Transverse colon (tissue), 4 donors: ENCODE measurements at places on chromosomes 3 and 15. TPM values are rescaled to one million over a fixed set of nuclear protein-coding genes. Genes with fewer than 3 reads are reported as not detected.

DNA sequence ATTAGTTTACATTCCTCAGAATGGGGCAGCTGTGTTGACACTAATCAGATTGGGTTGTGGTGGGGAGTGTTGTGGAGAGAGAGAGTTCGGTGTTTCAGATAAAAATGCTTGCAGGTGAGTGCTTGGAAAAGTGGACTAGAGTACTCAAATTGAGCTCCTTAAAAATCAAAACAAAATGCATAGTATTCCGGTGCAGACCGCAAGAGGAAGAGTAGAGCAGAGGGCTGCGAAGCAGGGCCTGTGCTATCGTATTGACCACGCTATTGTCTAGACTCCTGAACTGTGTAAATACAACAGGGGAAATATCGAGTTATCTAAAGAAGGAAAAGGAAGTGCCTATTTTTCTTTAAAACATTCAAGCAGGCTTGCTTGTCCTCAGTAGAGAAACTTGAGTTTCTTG is 159.5 kb downstream of the TP63 start:
- no peak overlapping the region for H3K4me3 ChIP-seq
- H3K36me3 ChIP-seq: no peaks in the 10 kb centered on the region
- H3K27me3 ChIP-seq: no peaks in the 10 kb centered on the region
- H3K27ac ChIP-seq: no peak overlapping the region

DNA sequence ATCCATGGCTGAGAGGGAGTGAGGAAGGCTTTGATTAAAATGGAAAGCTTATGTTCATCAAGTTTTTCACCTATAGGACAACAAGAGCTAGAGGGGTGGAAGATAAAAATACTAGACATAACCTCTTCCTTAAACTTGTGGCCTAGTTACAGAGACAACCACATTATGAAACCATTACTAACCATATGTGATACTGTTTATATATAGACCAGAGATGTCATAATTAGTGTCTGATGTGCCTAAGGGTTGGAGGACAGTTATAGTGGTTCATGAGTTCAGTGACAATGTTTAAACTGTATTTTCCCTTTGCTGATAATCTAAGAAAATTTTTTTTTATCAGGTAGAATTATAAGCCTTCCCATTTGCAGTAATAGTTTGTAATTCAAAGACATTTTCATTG is 23.7 kb downstream of the PHLDB2 start:
- no peak for DNase-seq
- H3K4me3 ChIP-seq: no peak overlapping the region
- peak overlapping the region; percentile 35 for H3K27ac ChIP-seq
- H3K27me3 ChIP-seq: no peaks in the 10 kb centered on the region

GRCh38 chr15:81268881-81269601 is 54.9 kb downstream of the STARD5 start:
- no peaks in the 10 kb centered on the region for H3K36me3 ChIP-seq
- DNase-seq: no peak
- H3K27ac ChIP-seq: no peak overlapping the region
- H3K4me3 ChIP-seq: no peak overlapping the region

TPRA1 gene
- total RNA-seq: 29.8 TPM

GRCh38 chr3:107892955-107893624 is 197.7 kb downstream of the CD47 start:
- peaks cover 7% of the 10 kb centered on the region for H3K27me3 ChIP-seq
- no peaks in the 10 kb centered on the region for H3K36me3 ChIP-seq
- no peak for DNase-seq
- no peaks in the 10 kb centered on the region for H3K4me1 ChIP-seq

DNA sequence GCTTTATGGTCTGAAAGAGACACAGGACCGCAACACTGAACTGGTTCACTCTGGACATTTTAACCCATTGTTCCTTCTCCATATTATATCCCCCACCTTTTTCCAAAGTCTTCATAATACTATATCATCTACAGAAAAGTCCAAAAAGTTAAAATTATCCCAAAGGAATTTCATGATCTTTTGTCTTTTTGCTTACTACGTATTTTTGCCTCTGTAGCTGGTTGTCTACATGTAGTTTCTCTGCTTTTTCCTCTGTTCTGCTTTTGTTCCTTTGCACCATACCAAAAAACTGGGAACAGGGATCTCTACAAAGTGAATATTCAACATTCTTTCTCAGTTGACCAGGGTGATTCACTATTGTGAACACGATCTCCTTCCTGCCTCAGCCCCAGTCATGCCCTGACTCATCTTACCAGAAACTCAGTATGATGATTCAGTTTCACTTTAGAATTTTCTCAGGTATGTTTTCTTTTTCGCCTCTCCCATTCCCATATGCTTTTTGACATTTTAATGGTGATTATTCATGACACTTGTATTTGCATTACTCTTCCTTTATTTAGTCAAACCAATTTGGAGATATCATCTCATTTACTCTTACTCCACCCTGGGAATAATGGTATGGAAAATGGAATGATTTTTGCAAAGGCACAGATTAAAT is 14.5 kb downstream of the EMC4 start:
- peaks cover 22% of the 10 kb centered on the region for H3K36me3 ChIP-seq
- no peak overlapping the region for H3K27ac ChIP-seq
- no peaks in the 10 kb centered on the region for H3K27me3 ChIP-seq
- no peaks in the 10 kb centered on the region for H3K4me1 ChIP-seq
- no peak for DNase-seq

- no peak overlapping the region for H3K4me3 ChIP-seq
- DNase-seq: peak; percentile 46
- H3K36me3 ChIP-seq: no peaks in the 10 kb centered on the region
- H3K27ac ChIP-seq: peak overlapping the region; percentile 70
These were observed 19.4 kb upstream of the ACAP2 start for GRCh38 chr3:195462308-195462610.

GRCh38 chr3:73608456-73609314 is 16.1 kb downstream of the PDZRN3 start:
- no peaks in the 10 kb centered on the region for H3K36me3 ChIP-seq
- H3K27me3 ChIP-seq: no peaks in the 10 kb centered on the region
- DNase-seq: no peak
- H3K27ac ChIP-seq: peak overlapping the region; percentile 50
- H3K4me1 ChIP-seq: peaks cover 2% of the 10 kb centered on the region
- H3K4me3 ChIP-seq: no peak overlapping the region

NT5DC2 gene
- total RNA-seq: 5.5 TPM

DNA sequence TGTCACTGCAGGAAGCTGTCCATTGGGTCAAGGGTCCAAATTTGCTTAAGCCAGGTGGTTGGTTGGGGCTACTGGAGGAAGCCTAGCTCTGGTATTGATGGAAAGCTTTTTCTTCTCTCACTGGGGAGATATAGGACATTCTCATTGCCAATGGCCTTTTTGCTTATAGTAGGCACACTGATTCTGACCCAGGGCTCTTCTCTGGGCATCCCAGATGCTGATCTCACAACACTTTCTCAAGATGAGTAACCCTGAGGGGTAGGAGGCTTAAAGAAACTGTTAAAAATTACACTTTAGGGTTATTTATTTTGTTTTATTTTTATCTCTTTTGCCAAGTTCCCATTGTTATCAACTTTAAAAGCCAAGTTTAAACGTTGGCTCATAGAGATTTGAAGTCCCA is 337.8 kb downstream of the LRRC3B start:
- no peak overlapping the region for H3K27ac ChIP-seq
- DNase-seq: no peak
- H3K36me3 ChIP-seq: no peaks in the 10 kb centered on the region
- no peaks in the 10 kb centered on the region for H3K4me1 ChIP-seq

DNA sequence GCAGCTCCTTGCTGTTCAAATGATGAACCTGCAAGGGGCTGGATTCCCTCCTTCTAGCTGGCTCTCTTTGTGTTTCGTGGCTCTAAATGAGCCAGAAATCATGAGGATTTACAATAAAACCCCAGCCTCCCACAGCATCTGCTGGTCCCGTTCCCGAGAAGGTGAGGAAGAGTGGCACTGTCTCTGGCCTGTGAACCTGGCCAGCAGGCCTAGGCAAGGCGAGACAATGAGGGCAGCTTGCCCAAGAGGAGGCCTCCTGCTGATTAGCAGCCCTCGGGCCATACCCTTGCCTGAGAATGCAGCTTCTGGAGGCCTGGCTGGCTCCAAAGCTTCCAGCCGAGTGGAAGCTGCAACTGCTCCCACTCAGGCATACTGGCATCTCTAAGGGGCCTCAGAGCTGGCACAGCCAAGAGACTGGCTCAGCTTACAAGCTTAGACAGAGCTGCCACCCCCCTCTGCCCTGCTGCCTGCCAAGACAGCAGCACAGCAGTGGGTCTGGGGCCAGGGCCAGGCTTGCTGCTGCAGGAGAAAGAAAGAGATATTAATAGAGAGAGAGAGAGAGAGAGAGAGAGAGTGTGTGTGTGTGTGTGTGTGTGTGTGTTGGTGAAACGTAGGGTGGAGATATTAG is 76.5 kb downstream of the HMG20A start:
- peak; percentile 22 for DNase-seq
- peaks cover 29% of the 10 kb centered on the region for H3K4me1 ChIP-seq
- no peak overlapping the region for H3K4me3 ChIP-seq
- H3K27me3 ChIP-seq: no peaks in the 10 kb centered on the region

DNA sequence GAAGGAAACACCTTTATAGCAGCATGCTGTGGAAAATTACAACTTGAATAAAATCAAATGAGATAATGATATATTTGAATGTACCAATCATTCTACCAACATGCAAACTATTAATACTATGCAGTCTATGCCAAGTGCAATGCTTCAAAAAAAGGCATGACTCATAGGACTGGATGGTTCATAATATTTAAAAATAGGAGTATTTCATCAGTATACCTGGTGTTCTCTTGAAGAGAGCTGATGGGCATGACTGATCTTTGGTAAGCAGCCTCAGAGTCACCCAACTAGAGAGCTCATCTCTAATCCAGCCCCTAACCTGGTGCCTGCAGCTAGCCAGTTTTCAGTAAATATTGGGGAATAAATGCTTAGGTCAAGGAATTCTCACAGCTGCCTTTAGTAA is 434.7 kb upstream of the ARRDC4 start:
- DNase-seq: no peak
- no peaks in the 10 kb centered on the region for H3K4me1 ChIP-seq
- no peak overlapping the region for H3K27ac ChIP-seq
- H3K27me3 ChIP-seq: no peaks in the 10 kb centered on the region
- H3K36me3 ChIP-seq: no peaks in the 10 kb centered on the region

DNA sequence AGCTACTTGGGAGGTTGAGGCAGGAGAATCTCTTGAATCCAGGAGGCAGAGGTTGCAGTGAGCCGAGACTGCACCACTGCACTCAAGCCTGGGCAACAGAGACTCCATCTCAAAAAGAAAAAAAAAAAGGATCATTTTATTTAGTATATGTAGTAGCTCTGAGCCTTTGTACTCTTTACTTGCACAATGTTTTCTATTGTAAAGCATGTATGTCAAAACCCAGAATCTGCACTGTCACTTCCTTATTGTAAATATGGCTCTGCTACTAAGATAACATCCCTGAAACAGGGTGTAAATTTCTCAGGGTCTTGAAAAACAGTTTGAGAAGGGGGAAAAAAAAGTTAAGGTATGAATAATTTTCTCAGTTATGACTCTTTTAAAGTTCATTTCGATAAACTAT is 35.1 kb downstream of the SLMAP start:
- H3K27me3 ChIP-seq: no peaks in the 10 kb centered on the region
- H3K27ac ChIP-seq: no peak overlapping the region
- no peak for DNase-seq
- peaks cover 4% of the 10 kb centered on the region for H3K4me1 ChIP-seq

DNA sequence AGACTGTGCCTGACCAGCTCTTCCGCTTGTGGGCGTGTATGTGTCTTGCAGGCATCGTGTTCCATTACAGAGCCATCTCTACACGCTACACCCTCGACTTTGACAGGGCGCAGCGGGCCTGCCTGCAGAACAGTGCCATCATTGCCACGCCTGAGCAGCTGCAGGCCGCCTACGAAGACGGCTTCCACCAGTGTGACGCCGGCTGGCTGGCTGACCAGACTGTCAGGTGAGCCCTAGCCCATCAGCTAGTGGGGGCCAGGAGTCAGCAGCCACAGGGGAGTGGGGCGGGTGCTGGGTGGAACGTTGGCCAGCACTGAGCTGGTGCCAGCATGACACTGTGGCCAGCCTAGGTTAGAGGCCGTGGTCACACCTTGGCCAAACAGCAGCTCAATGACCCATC is 36.7 kb downstream of the ACAN start:
- H3K36me3 ChIP-seq: no peaks in the 10 kb centered on the region
- no peak for DNase-seq
- H3K27ac ChIP-seq: no peak overlapping the region
- H3K4me3 ChIP-seq: no peak overlapping the region

DNA sequence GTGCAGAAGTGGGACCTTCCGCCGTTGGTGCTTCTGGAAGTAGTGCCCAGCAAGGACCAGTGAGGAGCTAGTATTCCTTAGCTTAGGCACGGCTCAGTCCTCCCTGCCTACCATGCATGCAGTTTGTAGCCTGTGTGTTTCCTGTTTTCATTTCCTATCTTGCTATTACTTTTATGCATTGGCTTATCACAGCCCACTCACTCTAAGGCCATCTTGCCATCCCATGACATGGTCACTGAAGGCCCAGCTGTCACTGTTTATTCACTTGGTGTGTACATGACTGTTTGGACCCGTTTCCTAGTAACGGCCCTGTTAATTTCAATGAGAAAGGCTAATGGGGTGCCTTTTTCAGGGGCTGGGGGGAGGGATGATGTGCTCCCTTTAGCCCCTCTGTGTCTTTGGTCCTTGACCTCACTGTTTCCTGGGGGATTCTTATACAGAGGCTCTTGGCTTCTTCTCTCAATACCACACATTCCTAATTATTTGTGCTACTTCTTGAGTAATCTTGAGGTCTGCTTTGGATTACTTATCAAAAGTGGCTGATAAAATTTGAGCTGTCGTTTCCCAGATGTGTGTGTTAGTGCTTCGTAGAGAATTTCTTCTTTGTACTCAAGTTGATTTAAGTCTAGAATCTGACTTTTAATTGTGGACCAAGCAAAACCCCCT is 24.5 kb upstream of the TRAK1 start:
- no peaks in the 10 kb centered on the region for H3K27me3 ChIP-seq
- H3K4me1 ChIP-seq: peaks cover 62% of the 10 kb centered on the region
- no peak for DNase-seq
- no peaks in the 10 kb centered on the region for H3K36me3 ChIP-seq
- H3K27ac ChIP-seq: peak overlapping the region; percentile 65
- no peak overlapping the region for H3K4me3 ChIP-seq

DNA sequence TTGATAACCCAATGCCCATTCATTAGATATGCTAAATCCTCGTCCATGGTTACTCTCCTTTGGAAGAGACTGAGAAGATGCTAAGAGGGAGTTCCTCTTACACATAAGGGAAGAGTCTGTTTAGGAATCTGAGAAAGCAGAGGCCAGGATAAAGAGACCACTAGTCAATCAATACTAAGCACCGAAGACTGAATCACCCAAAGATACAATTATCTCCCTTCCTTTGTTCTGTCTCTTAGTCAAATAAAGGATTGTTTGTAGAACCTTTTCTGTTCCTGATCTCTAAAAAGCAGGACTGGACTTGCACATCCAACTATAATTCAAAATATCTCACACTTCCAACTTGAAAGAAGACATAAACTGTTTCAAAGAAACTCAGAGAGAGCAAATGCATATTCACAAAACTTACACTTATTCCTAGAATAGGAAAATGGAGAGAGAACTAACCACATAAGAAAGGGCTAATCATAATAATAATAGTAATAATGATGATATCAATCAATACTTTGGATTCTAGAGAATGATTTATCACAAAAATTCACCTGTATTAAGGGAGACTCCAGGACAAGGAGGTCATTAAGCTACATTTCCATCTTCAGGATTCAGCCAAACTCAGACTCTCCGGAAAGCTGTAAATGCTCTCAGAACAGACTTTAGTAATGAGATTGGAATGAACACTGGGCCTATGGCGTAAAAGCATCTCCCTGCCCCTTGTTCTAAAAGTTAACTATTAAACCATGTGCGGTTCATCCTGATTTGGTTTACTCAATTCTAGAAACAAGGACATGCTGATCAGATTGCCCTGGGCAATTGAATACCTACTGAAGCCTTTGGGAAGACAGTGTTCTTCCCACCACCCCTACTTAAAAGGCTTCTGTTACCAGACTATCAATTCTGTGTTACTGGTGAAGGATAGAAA is 401.5 kb downstream of the ZBTB20 start:
- H3K4me3 ChIP-seq: peak overlapping the region; percentile 19
- H3K4me1 ChIP-seq: no peaks in the 10 kb centered on the region
- H3K27me3 ChIP-seq: no peaks in the 10 kb centered on the region
